ENCODE measurements at places on chromosomes 3 and 15.

GRCh38 chr3:8254489-8254888 is 247.1 kb upstream of the LMCD1 start:
- DNase-seq = no peak

- no peak for DNase-seq
Measured at GRCh38 chr3:194777729-194778128, 92.0 kb downstream of the FAM43A start.

- DNase-seq = no peak
Measured at GRCh38 chr3:31277582-31277981, 255.1 kb upstream of the STT3B start.

GRCh38 chr3:71600646-71601288 is 17.2 kb upstream of the FOXP1 start:
- DNase-seq = no peak

GRCh38 chr3:16048435-16049318 is 125.8 kb upstream of the GALNT15 start:
- DNase-seq = peak; percentile 66

- DNase-seq = no peak
Measured at GRCh38 chr3:34174740-34175139, 376.3 kb downstream of the PDCD6IP start.

- peak; percentile 66 for DNase-seq
Measured at GRCh38 chr3:168269001-168269400, 173.3 kb upstream of the GOLIM4 start.

DNA sequence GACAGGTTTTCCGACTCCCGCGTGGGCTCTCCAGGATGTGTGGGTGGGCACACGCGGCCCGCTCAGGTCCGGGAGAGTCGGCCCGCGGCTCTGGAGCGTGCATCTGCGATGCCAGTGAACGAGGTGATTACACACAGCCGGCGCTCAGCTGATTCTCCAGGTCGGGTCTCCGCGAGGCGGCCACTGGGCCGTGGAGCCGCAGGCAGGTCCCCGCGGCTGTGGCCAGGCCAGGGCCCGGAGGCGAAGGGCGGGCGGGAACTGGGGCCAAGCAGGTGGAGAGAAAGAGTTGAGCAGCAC is 13.2 kb downstream of the PAK6 start:
- DNase-seq = no peak

DNA sequence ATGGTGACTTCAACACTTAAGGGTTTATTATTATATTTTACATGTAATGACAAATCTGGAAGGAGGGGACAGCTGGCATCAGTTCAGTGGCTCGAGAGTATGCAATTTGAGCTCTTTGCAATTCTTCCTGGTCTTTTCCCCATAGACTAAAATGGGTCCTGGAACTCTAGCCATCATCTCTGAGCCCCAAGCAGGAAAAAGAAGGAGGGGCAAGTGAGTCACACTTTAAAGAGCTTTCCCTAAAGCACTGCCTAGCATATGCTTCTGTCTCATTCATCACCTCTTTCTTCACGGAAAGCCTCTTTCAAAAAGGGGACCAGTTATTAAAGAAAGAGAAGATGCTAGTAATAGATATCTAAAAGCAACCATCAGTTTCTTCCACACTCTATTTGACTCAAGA is 466.3 kb downstream of the ZIC1 start:
- DNase-seq = no peak

GRCh38 chr3:167066977-167067786 is 312.9 kb downstream of the ZBBX start:
- no peak for DNase-seq

- DNase-seq = no peak
Measured at GRCh38 chr3:10322352-10322710, 1.4 kb upstream of the SEC13 start.

DNA sequence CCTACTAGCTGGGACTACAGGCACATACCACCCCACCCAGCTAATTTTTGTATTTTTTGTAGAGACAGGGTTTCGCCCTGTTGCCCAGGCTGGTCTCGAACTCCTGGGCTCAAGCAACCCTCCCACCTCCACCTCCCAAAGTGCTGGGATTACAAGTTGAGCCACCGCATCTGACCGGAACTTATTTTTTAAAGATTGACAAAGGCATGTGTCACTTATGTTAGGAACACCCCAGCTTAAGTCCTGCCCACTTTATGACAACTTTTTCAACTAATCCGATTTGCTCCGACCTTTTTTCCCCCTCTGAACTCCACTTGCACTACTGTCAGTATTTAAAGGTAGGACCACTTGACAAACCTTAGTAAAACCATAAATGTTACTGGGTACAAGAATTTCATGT is 211.6 kb upstream of the NR2E3 start:
- DNase-seq = no peak

DNA sequence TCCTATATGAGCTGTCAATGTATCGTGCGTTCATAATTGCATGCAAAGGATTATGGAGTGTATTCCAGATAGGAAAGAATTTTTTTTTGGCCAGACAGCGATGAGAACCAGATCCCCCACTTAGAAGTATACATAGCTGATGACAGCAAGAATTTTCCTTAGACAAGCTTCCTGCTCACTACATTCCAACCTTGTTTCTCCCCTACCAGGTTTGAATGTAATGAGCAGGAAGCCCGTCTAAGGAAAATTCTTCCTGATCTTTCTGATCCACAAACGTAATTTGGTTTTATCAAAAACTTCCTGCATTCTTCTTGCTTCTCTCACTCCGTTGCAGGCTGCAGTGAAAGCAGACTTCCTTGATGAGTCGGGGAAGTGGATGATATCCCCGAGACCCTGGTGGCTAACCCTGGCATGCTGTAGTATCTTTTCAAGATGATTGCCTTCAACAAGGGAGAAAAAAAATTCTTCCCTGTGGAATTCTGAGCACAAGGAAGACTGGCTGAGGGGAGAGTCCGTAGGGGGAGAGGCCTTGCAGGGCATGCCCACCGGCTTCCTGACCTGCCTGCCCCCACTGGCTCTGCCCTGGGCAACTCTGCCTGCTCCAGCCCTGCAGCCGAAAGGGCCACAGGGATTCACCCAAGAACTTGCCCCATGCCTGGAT is 243.1 kb downstream of the TLE3 start:
- no peak for DNase-seq

DNA sequence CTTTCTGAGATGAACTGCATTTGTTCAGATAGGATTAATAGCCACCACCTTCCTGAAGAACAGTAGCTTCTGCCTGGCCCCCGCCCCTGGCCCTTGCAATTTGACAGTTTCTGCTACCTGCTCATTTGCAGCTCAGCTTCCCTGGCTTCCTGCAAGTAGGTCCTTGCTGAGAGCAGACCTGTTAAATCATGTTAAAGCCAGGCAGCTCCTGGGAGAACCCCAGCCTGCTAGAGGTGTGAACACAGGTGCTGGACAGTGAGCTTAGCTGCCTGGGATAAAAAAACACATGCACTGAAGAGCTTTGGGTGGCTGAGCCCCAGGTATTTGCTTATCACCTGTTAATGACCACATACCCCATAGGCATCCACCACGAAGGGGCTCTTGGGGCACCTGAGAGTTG is 143.4 kb downstream of the PTPRG start:
- DNase-seq = no peak

GRCh38 chr15:22979238-22980188 is 655 bp downstream of the CYFIP1 start:
- peak; percentile 40 for DNase-seq

DNA sequence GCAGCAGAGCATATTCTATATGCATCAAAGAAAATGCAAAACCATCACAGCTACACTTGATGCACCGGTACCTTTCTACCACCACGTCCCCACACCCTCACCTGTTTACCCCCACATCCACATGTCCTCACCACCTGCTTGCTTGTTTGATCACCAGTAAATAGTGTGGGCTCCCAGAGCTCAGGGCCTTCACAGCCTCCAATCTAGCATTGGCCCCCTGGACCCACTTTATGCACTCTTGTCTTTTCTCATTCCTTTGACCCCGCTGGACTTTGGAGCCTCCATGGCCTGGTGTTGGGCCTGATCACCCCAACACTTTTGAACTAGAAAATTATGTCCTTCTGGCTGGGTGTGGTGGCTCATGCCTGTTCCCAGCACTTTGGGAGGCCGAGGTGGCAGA is 190.1 kb downstream of the PDE8A start:
- no peak for DNase-seq

DNA sequence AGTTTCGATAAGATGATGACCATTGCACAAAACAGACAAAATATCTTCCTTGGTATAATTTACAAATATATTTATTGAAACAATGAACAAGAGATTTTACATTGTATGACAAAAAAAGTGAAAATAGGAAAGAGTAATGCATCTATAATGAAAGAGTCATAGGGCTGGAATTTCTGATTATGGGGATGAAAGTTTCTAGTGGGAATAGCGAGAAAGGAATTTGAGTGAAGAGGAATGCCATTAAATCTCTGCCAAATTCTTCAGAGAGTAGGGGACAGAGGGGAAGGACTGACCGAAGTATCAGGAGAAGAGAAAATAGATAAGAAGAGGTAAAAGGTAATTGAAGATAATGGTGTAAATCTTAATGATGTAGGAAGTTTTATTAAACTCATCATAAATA is 125.4 kb downstream of the VGLL3 start:
- no peak for DNase-seq

GRCh38 chr15:77187751-77188464 is 117.0 kb upstream of the TSPAN3 start:
- DNase-seq = no peak

- no peak for DNase-seq
Measured at GRCh38 chr3:14822670-14823390, 4.1 kb downstream of the FGD5 start.

GRCh38 chr15:37101980-37102304 is 1.6 kb upstream of the MEIS2 start:
- no peak for DNase-seq

DNA sequence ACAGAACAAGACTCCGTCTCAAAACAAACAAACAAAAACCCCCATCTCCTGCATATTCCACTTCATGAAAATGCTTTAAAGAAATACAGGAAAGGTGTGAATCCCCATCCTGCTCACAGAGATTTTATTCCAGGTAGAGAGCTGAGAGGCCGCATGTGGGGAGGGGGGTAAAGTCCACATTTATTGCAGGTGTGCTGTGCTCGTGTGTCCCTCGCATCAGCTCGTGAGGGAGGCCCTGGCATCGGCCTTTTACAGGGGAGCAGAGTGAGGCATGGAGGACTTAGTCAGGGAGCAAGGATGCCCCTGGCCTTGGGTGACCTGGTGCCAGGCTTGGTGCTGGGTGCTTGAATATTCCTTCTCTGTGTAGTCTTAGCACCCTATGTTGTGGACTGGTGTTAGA is 413.5 kb upstream of the C2CD4B start:
- DNase-seq = no peak

DNA sequence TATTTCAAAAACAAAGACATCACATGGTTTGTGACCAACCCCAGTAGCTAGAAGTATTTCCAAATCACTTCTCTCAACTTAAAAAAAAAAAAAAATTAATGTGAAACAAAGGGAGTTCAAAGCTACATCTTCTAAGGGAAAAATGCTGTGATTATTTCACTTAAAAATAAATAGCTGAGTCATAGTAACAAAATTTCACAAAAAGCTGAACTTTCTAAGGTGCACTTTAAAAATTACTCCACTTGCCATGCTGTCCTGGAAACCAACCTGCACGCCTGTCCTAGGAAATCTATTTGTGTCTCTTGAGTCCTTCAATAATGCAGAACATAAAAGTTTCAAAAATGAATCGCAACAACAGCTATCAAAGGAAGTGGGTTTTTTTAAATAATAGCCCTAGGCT is 1.8 kb downstream of the ACAP2 start:
- DNase-seq = no peak

DNA sequence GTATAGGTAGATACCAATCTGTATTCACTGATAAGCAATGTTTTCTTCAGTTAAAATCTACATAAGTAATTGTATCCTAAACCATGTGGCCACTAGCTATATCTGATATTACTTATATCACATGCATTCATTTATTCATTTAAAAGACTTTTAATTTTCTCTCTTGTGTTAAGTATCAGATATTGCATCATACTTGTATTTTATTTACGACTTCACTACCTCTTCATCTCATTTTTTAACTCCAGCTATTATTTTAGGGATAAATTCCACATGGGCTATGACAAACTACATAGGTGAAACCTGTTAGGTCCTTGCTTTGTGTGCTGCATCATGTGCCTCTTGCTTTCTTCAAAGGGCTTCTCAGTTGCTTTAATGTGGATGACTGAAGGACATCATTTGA is 1018.3 kb downstream of the ZPLD1 start:
- no peak for DNase-seq

DNA sequence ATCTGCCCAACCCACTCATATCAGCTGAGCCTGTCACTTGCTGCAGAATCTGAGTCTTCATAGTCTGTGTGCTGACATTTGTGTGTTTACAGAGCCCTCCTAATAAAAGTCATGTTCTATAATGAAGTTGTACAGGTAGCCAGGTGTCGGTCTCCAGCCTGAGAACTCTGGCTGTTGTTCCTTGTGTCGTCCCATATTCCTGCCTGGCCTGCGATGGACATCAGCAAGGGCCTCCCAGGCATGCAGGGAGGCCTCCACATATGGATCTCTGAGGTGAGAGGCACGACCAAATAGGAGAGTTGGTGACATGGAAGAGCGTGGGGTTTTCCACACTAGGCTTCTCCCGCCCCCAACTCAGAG is 2.9 kb downstream of the VILL start:
- no peak for DNase-seq

- no peak for DNase-seq
Measured at GRCh38 chr15:76060118-76060989, 569 bp downstream of the TMEM266 start.

DNA sequence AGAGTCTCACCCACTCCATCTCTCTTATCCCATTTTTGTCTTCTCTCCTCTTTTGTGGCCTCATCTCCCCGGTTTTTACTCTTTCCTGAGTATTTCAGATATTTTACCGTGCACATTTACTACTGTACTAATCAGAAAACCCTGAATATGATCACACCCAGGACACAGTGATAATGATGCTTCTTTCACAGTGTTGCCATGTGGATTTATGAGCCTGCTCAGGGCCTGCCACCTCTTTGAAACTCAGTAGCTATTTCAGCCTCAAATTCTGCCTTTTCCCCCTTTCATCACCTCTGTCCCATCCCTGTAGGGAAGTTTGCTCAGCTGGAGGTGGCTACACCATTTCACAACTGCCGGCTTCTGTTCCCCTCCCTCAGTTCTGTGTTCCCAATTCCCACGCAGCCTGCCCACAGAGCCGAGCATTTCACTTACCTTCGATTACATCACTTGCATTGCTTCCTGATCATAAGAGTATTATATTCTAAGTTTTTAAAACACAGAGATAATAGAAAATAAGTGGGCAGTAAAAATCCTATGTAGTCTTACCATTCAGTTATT is 33.2 kb downstream of the ARNT2 start:
- no peak for DNase-seq

DNA sequence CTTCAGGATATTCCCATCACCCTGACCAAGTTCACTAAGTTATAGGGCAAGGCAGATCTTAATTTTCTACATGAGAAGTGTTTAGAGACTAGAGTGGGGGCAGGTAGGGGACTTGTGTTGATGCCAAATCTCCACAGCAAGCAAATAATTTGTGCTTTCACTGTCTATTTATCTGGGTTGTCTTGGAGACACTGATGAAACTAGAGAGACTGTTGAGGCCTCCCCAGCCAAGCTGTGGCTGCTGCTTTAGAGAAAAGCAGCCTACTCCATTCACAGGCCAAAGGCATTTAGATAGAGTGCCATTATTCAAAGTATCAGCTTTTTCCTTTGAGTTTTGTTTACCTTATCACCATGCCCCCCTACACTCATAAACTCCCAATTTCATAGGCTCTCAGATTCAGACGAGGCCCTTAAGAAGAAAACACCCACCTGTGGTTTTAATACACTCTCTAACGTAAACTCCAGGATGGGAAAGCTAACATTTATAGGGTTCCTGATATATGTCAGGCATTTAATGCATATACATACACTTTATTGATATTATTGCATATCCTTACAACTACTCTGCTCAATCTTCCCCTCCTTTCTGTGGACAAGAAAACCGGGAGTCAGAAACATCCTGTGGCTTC is 130.4 kb upstream of the FOXB1 start:
- DNase-seq = no peak
